CD4-positive, alpha-beta T cell treated with Interleukin-6 for 4 hours (primary cell): ENCODE measurements at places on chromosomes 5 and 9.

GRCh38 chr9:18456624-18457237 is 17.2 kb upstream of the ADAMTSL1 start:
- no peak for DNase-seq

GRCh38 chr5:33315189-33315588 is 125.6 kb upstream of the TARS1 start:
- no peak for DNase-seq

- DNase-seq = no peak
Observed at GRCh38 chr9:34589636-34590380, at the start of gene CNTFR. CNTFR (minus strand) TSS chr9:34589724; CDS start chr9:34568981, 20,743 bp downstream.

DNA sequence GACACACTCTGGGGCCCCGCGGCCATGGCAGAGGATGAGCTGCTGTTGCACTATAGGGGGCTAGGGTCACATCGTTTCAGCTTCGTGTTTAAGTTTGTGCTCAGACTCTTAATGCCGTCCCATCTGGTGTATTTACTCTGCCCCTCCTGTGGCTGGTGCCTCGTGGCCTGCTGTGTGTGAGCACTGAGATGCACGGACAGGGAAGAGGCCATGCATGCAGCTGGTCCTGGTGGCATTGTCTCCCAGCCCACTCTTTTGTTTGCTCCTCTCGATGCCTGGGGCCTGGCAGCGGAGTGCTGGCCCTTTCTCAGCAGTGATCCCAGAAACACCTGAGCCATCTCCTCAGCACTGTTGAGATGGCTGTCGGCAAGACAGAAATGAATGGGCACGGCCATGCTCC is 30.0 kb upstream of the PHF2 start:
- no peak for DNase-seq

- no peak for DNase-seq
Observed at GRCh38 chr5:8879248-8879647, 666.6 kb downstream of the SEMA5A start.

DNA sequence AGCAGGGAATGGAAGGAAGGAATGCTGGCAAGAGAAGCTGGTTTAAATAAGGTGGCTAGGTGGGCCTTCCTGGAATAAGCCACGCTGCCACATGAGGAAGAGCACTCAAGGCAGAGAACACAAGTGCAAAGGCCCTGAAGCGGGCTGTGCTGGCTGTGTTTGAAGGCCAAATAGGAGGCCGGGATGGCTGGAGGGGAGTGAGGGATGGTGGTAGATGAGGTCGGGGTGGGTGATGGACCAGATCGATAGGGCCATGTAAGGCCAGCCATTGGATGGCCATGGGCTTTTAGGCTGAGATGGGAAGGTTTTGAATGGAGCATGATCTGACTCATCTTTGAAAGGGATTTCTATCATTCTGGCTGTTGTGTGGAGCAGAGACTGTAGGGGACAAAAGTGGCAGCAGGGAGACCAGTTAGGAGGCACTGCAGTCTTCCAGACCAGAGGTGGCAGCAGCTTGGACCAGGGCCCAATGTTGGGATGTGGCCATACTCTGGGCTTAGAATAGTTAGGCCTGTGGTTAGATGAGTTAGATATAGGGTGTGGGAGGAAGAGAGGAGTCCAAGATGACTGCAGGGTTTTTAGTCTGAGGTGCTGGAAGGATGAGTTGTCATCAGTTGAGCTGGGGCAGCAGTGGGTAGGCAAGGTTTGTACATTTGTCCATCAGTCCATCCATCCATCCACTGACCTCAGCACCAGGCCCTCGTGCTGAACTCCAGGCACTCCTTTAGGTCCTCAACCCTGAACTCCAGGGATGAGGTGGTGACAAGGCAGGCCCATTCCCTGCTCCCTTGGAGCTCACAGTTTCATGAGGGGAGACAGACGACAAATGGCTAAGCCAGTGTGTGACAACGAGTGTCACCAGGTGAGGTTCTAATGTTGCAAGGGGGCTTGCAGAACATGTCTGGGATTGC is 30.3 kb downstream of the NDST1 start:
- no peak for DNase-seq

GRCh38 chr5:64786372-64786771 is 17.6 kb downstream of the CWC27 start:
- DNase-seq = no peak

GRCh38 chr9:14702200-14702720 is 9.0 kb upstream of the ZDHHC21 start:
- DNase-seq = no peak

GRCh38 chr5:14849516-14850294 is 21.9 kb downstream of the ANKH start:
- no peak for DNase-seq
